ENCODE measurements at places on chromosomes 12 and 14. TPM values are rescaled to one million over a fixed set of nuclear protein-coding genes. Genes with fewer than 3 reads are reported as not detected.

The DTX1 gene
- total RNA-seq, result 11.5 TPM

GRCh38 chr14:58977366-58977765 lies 211.1 kb upstream of the DAAM1 start:
- H3K4me3 ChIP-seq, result no peak overlapping the region
- H3K36me3 ChIP-seq, result no peaks in the 10 kb centered on the region
- no peak overlapping the region for H3K27ac ChIP-seq
- no peaks in the 10 kb centered on the region for H3K4me1 ChIP-seq
- H3K27me3 ChIP-seq, result no peaks in the 10 kb centered on the region

DNA sequence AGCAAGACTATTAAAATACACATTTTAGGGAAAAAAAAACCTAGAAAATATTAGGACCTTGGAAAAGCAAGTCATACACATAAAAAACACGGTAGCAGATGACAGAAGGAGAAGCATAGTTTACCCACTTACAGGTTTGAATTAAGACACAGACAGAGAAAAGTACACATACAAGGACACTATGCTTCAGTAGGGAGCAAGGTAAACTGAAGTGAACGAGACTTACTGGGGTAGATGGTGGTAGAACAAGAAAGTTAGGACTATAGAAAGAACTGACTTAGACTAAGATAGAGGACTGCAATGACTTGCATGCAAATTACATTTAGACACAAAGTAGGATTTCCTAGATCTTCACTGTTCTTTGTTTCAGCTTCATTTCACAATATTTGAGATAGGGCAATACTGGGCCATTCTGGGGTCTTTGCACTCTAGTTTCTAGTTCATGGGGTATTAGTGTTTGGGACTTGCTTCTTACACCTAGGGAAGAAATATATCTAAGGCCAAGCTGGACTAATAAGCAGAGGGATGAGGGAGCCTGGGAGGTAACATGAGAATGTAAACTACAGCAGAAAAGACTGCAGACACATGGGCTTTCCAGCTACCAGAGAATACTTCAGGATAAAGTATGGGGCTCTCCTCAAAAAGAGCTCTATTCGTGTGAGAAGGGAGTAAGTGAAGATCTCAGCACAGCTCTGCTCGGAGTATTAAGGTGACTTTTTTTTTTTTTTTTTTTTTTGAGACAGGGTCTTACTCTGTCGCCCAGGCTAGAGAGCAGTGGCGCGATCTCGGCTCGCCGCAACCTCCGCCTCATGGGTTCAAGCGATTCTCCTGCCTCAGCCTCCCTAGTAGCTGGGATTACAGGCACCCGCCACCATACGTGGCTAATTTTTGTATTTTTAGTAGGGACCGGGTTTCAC lies 27.7 kb upstream of the STAC3 start:
- no peak overlapping the region for H3K4me3 ChIP-seq
- H3K27ac ChIP-seq, result no peak overlapping the region
- DNase-seq, result no peak
- H3K36me3 ChIP-seq, result peaks cover 22% of the 10 kb centered on the region

- no peak overlapping the region for H3K4me3 ChIP-seq
- H3K27me3 ChIP-seq, result no peaks in the 10 kb centered on the region
- no peaks in the 10 kb centered on the region for H3K4me1 ChIP-seq
Observed at GRCh38 chr14:51285120-51285519, 45.1 kb downstream of the TMX1 start.

GRCh38 chr14:24297190-24297964 lies 2.2 kb downstream of the DHRS1 start:
- no peak overlapping the region for H3K4me3 ChIP-seq
- no peaks in the 10 kb centered on the region for H3K27me3 ChIP-seq
- peaks cover 17% of the 10 kb centered on the region for H3K4me1 ChIP-seq
- H3K27ac ChIP-seq, result no peak overlapping the region

DNA sequence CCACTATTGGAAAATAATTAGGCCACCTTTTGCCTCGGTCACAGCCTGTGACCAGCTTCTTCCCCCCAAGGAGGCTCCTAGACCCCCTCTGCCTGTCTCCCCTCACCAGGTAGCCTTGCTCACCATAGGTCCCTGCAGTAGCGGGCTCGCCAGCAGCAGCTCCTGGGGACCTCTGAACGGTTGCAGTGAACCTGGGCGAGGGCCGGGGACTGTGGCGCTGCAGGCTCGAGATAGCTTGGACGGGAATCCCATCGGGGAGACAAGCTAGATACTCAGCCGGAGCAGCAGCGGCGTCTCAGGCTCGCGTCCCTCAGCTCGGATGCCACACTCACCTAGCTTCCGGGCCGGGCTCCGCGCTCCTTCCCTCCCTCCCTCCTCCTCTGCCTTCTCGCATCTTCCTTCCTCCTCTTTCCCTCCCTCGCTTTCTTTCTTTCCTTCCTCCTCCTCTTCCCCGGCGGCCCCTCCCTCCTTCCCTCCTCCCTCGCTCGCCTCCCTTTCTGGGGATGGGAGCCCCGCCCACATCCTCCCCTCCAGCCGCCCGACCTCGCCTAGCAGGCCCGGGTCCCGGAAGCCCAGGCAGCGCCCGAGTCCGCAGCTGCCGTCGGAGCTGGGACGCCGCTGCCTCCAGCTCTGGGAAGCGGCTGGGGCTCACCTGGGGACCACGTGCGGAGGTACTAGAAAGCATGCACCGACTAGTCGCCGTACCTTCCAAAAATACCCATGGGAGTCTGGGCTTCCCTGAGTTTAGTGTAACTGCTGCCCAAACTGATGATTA lies at the start of gene BMP4:
BMP4 (minus strand) TSS at position 399 of the 775 bp plus-strand sequence. CDS start 4,603 bp downstream, outside the sequence.
- H3K4me3 ChIP-seq, result peak within 1 kb of the TSS; percentile 64
- no peaks in the 10 kb centered on the region for H3K27me3 ChIP-seq
- DNase-seq, result peak; percentile 70
- H3K27ac ChIP-seq, result no peak within 1 kb of the TSS

GRCh38 chr14:69328317-69328716 lies 68.4 kb downstream of the GALNT16 start:
- H3K27ac ChIP-seq, result no peak overlapping the region
- H3K4me3 ChIP-seq, result no peak overlapping the region
- no peaks in the 10 kb centered on the region for H3K4me1 ChIP-seq
- DNase-seq, result no peak

DNA sequence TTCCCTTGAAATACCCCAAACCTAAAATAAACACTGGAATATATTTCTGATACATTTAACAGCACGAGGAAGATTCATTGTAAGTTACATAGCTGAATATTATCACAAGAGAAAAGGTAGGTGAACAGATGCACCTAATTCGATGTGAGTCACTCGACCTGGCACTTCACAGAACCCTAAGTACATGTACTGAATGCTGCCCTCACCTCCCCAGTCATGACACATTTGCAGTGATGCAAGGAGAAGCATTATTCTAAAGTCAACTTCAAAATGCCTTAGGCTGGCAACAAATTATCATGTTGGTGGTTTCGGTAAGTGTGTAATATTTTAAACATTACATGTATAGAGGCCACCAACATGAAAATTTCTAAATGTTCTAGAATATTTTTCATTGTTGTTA lies 35.2 kb upstream of the TMTC2 start:
- no peaks in the 10 kb centered on the region for H3K36me3 ChIP-seq
- H3K27ac ChIP-seq, result no peak overlapping the region
- H3K4me1 ChIP-seq, result peaks cover 10% of the 10 kb centered on the region
- H3K4me3 ChIP-seq, result no peak overlapping the region
- peak; percentile 66 for DNase-seq

- H3K27me3 ChIP-seq, result no peaks in the 10 kb centered on the region
- peak; percentile 41 for DNase-seq
- H3K4me1 ChIP-seq, result peaks cover 49% of the 10 kb centered on the region
Observed at GRCh38 chr12:116542345-116542956, 16.7 kb upstream of the MAP1LC3B2 start.

The IPO4 gene
- total RNA-seq, result 49.0 TPM

The HHIPL1 gene
- 2.7 TPM for total RNA-seq

Measured in thyroid gland (tissue), 4 donors.